ENCODE measurements at places on chromosomes 5 and 9. TPM values are rescaled to one million over a fixed set of nuclear protein-coding genes. Genes with fewer than 3 reads are reported as not detected.

GRCh38 chr5:81409896-81410295, 16.0 kb upstream of the ACOT12 start:
- no peak for DNase-seq

DNA sequence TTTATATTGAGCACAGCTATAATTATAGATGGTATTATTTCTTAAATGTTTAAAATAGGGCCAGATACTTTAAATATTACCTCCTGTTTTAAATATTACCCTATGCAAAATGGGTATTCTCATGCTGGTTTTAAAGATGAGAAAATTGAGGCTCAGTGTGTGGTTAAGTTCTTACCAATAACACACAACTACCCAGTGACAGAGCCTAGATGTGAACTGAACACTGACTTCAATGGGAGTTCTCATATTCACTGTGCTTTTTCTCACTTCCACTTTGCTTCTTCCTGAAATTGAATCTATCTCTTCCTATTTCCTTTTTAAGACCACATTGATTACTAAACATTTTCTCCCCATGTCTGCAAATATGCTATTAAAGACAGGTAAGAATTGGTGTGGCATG, 135.8 kb upstream of the TUSC1 start:
- DNase-seq = no peak

The CBY3 gene
- total RNA-seq = not detected

The HBEGF gene
- total RNA-seq = 27.9 TPM

DNA sequence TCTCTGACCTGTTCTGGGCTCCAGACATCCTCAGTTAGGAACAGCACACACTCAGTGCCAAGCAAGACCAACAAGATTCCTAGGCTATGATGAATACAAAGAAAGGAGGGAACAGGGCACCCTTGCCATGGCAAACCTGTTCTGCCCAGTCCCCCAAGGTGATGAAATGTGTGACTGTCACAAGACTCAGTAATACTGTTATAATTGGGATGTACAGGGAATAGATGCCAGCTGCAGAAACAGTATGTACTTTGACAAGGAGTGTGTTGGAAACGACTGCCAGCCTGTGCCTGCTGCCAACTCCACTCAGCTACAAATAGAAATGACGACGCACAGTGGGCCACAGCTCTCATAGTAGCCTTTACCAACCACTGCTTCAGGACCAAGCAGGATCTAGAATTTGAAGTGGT, 453.0 kb downstream of the EFNA5 start:
- peak; percentile 30 for DNase-seq

Data from MG63 (cell line).